ENCODE measurements at places on chromosomes 4 and X. TPM values are rescaled to one million over a fixed set of nuclear protein-coding genes. Genes with fewer than 3 reads are reported as not detected.

MAGEE2 gene
- 0.37 TPM for total RNA-seq

- no peak for DNase-seq
Observed at GRCh38 chr4:9949573-9949972, 71.7 kb downstream of the SLC2A9 start.

- DNase-seq: no peak
Observed at GRCh38 chr4:120730777-120731320, 191.7 kb downstream of the PRDM5 start.

- DNase-seq: no peak
Observed at GRCh38 chr4:133624744-133625143, 475.6 kb downstream of the PCDH10 start.

PPP4R3C gene
- total RNA-seq: not detected

All from stomach (tissue), 19 donors.